ENCODE measurements at places on chromosomes 4 and X.

- no peak for DNase-seq
These were observed 30.3 kb upstream of the MAP3K15 start for GRCh38 chrX:19545651-19546050.

- no peak for DNase-seq
These were observed 206.6 kb downstream of the ARHGAP10 start for GRCh38 chr4:147938496-147938895.

DNA sequence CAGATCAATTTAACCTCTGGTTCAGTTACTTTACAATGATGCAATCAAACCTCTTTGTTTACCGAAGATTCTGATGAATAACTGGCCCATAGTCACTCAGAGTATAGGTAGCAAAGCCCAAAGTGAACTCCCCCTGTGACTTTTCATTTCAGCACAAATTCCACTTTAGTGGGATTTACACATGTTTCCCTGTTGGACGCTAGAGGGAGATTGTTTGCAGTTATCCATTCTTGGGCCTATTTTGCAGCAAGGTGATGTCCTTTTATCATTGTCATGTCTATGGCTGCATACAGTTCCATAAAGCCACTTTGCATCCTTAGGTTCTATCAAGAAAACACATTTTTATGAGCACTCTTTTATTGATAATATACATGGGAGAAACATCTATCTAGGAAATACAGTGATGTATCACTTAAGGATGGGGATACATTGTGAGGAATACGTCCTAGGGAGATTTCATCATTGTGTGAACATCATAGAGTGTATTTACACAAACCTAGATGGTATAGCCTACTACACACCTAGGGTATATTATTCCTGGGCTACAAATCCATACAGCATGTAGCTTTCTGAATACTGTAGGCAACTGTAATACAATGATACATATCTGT, 14.5 kb upstream of the DKK2 start:
- no peak for DNase-seq

GRCh38 chr4:164730705-164731393, 23.1 kb upstream of the SMIM31 start:
- DNase-seq: no peak

- no peak for DNase-seq
These were observed 336.8 kb upstream of the PPARGC1A start for GRCh38 chr4:24226667-24227066.

GRCh38 chrX:74931214-74931613, 6.0 kb upstream of the NEXMIF start:
- no peak for DNase-seq

DNA sequence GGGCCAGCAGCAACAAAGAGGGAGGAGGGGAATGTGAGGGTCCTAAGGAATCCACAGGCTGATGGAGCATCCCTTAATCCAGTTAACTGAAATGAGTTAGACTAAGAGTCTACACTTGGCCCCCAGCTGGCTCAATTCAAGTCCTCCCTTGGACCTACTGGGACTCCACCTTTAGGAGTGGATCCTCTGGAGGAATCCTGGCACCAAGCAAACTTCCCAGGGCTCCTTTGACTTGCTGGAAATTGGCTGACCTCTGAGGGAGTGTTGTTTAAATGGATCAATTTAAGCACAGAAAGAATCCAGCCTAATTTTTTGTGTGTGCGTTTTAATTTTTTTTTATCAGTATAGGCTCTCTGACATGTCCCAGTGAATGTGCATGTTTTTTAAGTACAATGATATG, 114.7 kb downstream of the SHROOM3 start:
- DNase-seq: no peak

- no peak for DNase-seq
These were observed 6.5 kb downstream of the SPP1 start for GRCh38 chr4:87982036-87982435.

DNA sequence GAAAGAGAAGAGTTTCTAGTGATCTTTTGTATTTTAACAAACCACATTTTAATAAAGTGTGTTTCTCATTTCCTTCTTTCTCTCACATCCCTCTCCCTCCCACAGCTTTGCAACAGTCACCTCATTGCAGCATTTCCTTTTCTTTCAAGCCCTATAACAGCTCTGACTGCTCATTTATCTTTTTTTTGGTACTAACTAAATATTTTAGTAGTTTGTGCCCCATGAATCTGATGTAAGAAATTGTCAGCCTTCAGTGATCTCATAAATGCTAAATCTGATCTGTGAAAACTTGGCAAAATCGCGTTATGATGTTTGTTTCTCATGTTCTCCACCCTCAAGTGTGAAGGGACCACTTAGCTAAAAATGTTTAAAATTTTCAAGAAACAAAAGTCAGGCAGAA, 258.5 kb upstream of the SLIT2 start:
- peak; percentile 53 for DNase-seq

Data from fibroblast of skin of left biceps (primary cell).